ENCODE measurements at places on chromosomes 5 and 9.

DNA sequence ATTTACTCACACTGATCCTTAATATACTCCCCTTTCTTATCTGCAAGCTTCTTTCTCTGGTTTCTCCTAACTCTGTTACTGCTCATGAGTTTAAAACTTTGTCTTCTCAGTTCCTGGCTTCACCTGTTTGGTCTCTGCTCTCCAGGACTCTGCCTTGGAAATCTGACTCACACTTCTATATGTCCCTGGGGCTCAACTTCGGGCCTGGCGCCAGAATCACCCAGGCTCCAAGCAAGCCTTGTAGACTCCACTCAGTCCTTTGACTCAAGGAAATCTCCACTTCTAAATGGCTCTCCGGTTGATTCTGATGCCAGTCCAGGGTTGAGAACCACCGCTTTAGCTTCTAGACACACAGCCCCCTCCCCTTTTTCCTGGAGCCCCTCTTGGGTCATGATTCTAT lies 57.8 kb downstream of the TMC1 start:
- DNase-seq = no peak

DNA sequence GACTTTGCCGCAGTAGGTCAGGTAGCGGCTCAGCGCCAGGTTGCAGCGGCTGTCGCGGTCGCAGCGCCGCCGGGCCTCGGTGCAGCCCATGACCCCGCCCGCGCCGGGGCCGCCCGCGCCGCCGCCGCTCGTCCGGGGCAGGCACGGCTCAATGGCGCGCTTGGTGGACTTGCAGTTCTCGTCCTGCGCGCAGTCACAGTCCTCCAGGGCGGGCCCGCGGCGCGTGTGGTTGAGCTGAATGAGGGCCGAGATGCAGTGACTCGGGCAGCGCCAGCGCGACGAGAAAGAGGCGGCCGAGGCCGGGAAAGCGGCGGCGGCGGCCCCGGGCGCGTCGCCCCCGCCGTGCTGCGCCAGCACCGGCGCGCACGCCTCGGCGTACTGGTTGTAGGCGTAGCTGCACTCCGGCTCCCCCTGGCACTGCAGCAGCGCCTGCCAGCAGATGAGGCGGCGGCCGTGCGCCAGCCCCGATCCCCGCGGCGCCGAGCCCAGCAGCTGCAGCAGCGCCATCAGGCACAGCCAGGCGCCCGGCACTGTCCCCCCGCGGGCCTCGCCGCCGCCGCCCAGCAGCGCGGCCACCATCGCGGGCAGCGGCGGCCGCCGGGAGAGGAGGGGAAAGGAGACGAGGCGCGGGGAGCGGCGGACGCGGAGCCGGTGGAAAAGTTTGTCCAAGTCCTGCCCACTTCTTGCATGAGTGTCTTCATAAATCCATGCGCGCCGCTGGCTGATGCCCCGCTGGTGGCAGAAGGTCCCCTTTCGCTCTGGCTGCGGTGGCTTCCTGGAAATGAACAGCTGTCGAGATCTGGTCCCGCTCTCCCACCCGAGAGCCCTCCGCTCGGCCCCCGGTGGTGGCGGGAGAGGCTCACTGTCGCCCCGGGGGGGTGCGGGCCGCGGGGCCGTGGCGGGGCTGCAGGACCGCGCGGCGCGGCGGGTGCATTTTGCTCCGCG lies 833 bp downstream of the GAS1 start:
- peak; percentile 57 for DNase-seq

GRCh38 chr9:97096793-97097192 lies 57.9 kb upstream of the CTSV start:
- no peak for DNase-seq

DNA sequence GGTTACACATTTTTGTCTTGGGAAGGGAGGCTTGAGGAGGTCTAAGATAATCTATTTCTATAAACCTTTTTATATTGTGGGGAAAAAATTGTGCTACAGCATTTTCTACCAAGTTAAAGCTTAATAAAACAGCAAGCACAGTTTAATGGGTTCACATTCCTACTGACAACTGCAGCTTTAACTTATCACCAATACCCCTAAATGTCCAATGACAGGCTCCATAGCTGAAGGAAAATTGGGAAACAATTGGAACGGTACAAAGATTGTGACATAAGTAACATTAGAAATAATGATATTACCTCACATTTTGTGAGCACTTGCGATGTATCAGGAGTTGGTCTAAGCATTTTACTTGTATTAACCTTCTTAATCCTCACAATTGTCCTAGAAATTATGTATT lies 79.5 kb upstream of the HAPLN1 start:
- DNase-seq = no peak

GRCh38 chr9:95836072-95836471 lies 39.4 kb upstream of the ERCC6L2 start:
- DNase-seq = no peak
